ENCODE measurements at places on chromosomes 7 and 10.

- no peaks in the 10 kb centered on the region for H3K27me3 ChIP-seq
- peaks cover 5% of the 10 kb centered on the region for H3K4me1 ChIP-seq
- no peaks in the 10 kb centered on the region for H3K36me3 ChIP-seq
- no peak for DNase-seq
- H3K4me3 ChIP-seq = no peak overlapping the region
- H3K27ac ChIP-seq = no peak overlapping the region
Measured at GRCh38 chr10:14758451-14758850, 16.2 kb downstream of the FAM107B start.

GRCh38 chr10:71569775-71570588 is 149.6 kb downstream of the C10orf105 start:
- no peak overlapping the region for H3K4me3 ChIP-seq
- DNase-seq = no peak
- no peaks in the 10 kb centered on the region for H3K36me3 ChIP-seq
- H3K4me1 ChIP-seq = no peaks in the 10 kb centered on the region
- H3K27ac ChIP-seq = no peak overlapping the region

DNA sequence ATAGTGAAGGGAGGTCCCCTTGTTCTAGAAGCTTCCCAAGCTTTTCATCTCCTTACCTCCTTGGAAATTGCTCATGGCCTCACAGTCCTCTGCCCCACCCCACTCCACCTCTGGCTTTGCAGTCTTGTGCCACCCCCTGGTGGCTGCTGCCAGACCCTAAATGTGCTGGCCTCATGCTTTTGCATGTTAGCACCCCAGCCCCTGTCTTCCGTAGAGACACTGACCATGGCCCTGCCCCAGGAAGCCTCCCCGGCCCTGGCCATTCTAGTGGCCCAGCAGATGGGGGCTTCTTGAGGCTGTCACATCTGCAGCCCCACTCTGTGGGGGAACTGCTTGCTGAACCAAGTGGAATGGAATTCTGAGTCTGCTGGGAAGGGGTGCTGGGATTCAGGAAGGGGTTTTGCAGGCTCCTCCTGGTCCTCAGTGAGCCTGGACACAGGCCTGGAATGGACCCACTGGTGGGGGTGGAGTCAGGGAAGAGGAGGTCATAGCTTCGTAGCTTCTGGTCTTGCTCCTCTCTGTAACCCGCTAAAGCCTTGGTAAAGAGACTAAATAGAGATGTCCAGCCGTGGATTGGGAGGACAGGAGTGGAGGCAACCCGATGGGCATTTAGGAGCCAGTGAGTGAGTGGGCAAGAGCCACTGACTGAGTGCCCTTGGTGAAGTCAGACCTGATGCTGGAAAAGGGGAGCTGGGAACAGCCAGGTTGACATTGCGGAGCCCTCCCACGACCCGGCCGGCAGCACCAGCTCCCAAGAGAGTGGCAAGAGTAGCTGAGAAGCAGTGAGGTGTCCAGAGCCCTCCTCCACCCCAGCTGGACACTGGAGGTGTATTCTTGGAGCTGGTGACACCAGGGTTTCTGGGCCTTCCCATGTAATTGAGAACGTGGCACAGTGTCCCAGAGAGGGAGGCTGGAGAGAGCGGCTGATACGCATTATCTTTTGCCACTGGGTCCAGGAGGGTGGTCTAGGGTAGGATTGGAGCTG is 20.9 kb downstream of the RAMP3 start:
- H3K4me1 ChIP-seq = no peaks in the 10 kb centered on the region
- H3K27me3 ChIP-seq = no peaks in the 10 kb centered on the region

GRCh38 chr10:117223693-117224430 is 17.1 kb upstream of the SLC18A2 start:
- no peak overlapping the region for H3K4me3 ChIP-seq
- no peaks in the 10 kb centered on the region for H3K36me3 ChIP-seq
- no peak overlapping the region for H3K27ac ChIP-seq
- no peaks in the 10 kb centered on the region for H3K27me3 ChIP-seq
- no peaks in the 10 kb centered on the region for H3K4me1 ChIP-seq

DNA sequence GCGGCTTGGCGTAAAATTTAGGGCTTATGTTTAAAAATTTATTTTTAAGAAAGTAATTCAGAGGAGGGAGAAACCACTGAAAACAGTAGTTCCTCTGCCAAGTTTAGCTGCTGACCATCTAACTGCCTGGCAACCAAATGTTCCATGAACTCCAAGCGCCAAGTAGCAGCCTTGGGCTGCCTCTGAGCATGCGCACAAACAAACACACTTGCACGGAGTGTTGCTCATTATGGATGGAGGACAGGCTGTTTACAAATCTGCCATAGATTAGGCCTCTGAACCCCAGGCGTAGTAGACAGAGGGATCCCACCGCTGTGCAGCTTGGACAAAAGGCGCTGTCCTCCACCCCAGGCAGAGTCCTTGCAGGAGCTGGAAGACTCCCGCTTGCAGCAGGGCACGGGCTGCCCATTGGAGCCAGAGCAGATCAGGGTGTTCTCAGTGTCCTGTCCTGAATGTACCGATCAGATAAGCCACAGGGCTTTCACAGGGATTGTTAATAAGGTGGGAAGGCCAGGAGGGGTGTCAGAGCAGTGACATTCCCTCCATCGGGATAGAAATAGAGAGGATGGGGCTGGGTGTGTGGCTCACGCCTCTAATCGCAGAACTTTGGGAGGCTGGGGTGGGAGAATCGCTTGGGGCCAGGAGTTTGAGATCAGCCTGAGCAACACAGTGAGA is 47.7 kb upstream of the LYZL1 start:
- H3K36me3 ChIP-seq = no peaks in the 10 kb centered on the region
- DNase-seq = no peak
- H3K4me3 ChIP-seq = no peak overlapping the region
- no peaks in the 10 kb centered on the region for H3K27me3 ChIP-seq
- no peak overlapping the region for H3K27ac ChIP-seq
- no peaks in the 10 kb centered on the region for H3K4me1 ChIP-seq

DNA sequence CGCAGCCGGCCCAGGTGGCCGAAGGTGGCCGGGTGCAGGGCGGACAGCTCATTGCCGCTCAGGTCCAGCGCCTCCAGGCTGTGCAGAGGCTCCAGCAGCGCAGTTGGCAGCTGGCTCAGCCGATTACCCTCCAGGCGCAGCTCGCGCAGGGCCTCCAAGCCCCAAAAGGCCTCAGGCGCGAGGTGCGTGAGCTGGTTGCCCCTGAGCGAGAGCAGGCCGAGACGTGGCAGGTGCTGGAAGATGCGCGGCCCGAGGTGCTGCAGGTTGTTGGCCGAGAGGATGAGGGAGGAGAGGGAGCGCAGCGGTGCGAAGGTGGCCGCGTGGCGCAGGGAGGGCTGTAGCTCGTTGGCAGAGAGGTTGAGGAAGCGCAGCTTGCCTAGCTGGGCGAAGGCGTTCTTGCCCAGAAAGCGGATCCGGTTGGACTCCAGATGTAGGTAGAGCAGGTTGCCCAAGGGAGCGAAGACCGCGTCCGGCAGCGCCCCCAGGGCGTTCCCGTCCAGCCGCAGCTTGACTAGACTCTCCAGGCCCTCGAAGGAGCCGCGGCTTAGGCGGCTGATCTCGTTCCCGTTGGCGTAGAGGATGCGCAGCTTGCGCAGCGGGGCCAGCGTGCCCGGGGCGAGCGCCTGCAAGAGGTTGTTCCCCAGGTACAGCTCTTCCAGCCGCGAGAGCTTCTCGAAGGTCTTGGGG is 923 bp downstream of the TRIL start:
- peaks cover 56% of the 10 kb centered on the region for H3K4me1 ChIP-seq
- H3K27me3 ChIP-seq = no peaks in the 10 kb centered on the region
- H3K27ac ChIP-seq = peak overlapping the region; percentile 84
- no peak for DNase-seq

DNA sequence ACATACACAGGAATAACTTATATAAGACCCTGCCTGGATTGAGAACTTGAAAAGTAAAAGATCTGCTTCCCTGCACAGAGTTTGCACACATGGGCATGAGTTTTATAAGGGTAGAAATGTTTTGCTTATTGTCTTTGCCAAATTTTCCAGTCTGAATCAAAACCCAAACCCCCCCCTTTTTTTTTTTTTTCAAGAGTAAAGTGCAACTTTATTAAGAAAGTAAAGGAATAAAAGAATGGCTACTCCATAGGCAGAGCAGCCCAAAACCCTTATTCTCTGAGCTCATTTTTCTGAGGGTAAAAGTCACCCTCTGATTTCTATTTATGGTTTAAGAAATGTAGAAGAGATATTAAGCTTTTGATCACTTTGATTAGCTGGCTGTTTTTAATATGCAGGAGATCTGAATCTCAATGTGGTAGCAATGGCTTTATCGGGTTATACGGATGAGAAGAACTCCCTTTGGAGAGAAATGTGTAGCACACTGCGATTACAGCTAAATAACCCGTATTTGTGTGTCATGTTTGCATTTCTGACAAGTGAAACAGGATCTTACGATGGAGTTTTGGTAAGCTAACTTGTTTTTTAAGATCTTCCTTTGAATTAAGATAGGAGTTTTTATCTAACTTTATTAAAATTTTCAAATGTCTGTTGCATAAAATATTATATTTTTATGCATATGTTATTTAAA is 18.7 kb downstream of the MIOS start:
- DNase-seq = no peak
- H3K4me1 ChIP-seq = no peaks in the 10 kb centered on the region
- H3K27ac ChIP-seq = no peak overlapping the region
- H3K36me3 ChIP-seq = no peaks in the 10 kb centered on the region
- H3K27me3 ChIP-seq = no peaks in the 10 kb centered on the region

- DNase-seq = no peak
- no peaks in the 10 kb centered on the region for H3K27me3 ChIP-seq
- H3K36me3 ChIP-seq = no peaks in the 10 kb centered on the region
- H3K27ac ChIP-seq = no peak overlapping the region
Measured at GRCh38 chr7:26588511-26588910, 275.9 kb downstream of the SKAP2 start.

Measured in vagina (tissue), 2 donors.